A549 treated with AZD2906 at 1 μM for 4 hours (cell line): ENCODE measurements at places on chromosomes 12 and 14. TPM values are rescaled to one million over a fixed set of nuclear protein-coding genes. Genes with fewer than 3 reads are reported as not detected.

Gene BEGAIN
- 6.0 to 7.7 TPM (median 6.4 TPM) in 5 replicates for total RNA-seq

Gene OR6C70
- not detected in 5 replicates for total RNA-seq

Gene STX2
- 20.6 to 27.2 TPM (median 26.1 TPM) in 5 replicates for total RNA-seq

Gene KIF26A
- 2.5 to 4.7 TPM (median 3.8 TPM) in 5 replicates for total RNA-seq

Gene ACOT4
- total RNA-seq = 1.7 to 2.3 TPM (median 2.0 TPM) in 5 replicates

Gene SALL2
- 0.57 to 0.86 TPM (median 0.71 TPM) in 5 replicates for total RNA-seq

Gene STAT2
- total RNA-seq = 10.7 to 13.2 TPM (median 11.1 TPM) in 5 replicates

Gene TMEM253
- 0.44 to 1.1 TPM (median 0.65 TPM) in 5 replicates for total RNA-seq

Gene HCFC2
- total RNA-seq = 4.6 to 5.5 TPM (median 4.9 TPM) in 5 replicates

Gene MYH6
- 0.08 to 0.17 TPM (median 0.10 TPM) in 5 replicates for total RNA-seq

Gene CYP27B1
- 1.4 to 2.4 TPM (median 2.0 TPM) in 5 replicates for total RNA-seq
